ENCODE measurements at places on chromosomes 11 and 22.

- DNase-seq: no peak
Observed at GRCh38 chr11:120350637-120351036, 14.4 kb downstream of the ARHGEF12 start.

- no peak for DNase-seq
Observed at GRCh38 chr11:48036011-48036410, 55.7 kb downstream of the PTPRJ start.

- DNase-seq: no peak
Observed at GRCh38 chr22:27128461-27129085, 471.2 kb downstream of the MIAT start.

GRCh38 chr11:102205805-102206204, 95.6 kb downstream of the YAP1 start:
- DNase-seq: no peak

- no peak for DNase-seq
Observed at GRCh38 chr11:7775689-7776088, 21.1 kb downstream of the OR5P2 start.

DNA sequence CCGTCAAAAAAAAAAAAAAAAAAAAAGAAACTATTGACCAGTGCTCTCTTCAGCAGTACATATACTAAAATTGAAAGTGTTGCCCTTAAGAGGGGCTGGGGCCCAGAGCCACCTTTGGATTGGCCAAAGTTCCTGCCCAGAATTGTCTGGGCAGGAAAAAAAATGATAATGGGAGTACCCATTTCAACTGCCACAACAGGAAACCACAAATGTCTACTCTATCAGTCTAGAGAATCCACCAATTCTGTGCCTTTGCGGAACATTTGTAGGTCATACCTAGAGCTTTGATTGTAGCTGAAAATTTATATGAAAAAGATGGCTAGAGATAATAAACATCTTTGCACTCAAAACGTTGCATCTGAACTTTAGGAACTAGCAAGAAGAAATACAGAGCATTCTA, 69.4 kb downstream of the FAM76B start:
- no peak for DNase-seq

GRCh38 chr22:48897645-48898370, 929.9 kb downstream of the BRD1 start:
- DNase-seq: no peak

DNA sequence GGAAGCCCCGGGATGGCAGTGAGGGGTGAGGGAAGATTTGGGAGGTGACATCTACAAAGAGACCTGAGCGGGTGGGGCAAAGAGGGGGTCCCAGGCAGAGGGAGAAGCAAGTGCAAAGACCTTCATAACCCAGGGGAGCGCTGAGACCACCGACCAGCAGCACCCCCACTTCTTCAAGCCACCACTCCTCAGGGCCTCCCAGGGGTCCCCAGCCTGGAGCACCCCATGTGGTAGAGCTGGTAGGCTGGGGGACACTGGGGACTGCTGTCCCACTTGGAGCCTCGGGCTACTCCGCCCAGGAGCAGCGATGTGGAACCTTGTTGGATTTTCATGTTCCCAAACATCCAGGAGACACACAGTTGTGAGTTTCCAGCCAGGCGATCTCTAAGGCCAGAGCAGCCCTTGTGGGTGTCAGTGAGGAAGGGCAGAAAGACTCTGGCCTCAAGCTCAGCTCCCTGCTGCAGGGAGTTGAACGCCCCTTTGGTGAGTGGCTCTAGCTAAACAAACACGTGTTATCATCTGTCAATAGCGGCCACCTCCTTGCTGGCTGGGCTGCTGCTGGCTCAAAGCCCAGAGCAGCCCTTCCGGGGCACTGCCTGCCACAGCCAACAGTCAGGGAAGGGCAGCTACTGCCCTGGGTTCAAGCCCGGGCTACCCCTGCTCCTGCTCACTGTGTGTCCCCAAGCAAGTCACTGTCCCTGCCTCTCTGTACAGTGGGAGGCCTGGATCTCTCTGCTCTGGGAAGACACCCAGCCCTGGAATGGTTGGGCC, 25.7 kb upstream of the CHKA start:
- DNase-seq: peak; percentile 29

- DNase-seq: no peak
Observed at GRCh38 chr11:134045799-134046635, 22.9 kb upstream of the JAM3 start.

GRCh38 chr22:30868663-30869385, 99.8 kb downstream of the MORC2 start:
- DNase-seq: no peak

DNA sequence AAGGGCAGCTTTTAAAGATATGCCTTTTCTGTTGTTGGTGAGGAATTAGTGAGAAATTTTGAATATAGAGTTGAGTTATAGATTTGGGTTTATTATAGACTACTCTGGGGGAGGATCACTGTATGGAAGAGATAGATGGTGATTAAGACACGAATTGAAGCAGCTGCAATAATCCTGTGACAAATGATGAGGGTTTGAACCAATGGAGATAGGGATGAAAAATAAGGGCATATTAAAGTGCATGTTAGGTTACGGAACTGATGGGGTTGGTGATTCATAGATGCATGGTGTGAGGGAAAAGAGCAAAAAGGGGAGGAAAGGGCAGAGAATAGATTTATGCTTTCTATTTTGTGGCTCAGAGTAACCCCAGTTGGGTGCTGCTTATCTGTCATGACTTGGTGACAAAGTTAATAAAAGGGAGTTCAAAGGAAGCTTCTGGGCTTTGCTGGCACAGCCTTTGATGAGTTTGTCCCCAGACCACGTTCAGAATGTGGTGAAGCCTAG, 11.8 kb downstream of the C11orf87 start:
- no peak for DNase-seq

DNA sequence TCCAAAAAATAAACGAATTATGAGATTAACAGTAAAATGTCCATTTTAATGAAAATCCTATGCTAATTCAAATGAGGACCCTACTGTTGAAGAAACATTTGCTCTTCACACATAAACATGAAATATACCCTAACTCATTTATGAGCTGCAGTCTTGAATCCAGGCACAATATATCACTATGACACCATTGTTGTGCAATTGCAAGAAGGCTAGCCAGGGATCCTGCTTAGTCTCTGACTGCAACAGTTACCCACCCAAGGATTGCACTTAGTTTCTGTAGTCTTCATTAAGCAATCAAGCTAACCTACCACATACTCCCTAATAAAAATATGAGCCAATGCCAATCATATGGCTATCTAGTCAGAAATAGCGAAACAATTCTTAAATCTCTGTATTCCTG, 981.0 kb upstream of the FAT3 start:
- DNase-seq: no peak

DNA sequence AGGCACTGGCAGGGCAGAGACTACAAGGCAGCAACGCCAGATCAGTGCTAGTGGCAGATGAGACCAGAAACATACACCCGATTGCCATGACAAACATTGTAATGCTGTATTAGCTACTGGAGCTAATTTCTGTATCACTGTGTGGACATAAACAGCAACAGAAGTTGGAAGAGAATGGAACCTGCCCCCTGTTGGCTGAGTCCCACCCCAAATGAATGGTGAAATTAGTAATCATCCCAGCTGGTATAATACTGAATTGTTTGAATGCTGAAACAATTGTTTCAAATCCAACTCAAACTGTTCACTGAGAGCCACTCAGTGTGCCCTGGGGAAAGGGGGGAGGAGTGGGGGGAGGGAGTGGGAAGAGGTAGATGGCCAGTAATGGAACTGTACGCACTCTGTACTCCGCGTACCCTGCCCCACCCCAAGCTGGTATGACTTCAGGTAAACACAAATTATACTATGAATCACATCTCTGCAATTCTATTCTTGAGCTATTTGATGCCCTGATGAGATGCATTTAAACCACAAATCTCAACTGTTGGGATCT, 11.2 kb upstream of the BIRC3 start:
- no peak for DNase-seq

DNA sequence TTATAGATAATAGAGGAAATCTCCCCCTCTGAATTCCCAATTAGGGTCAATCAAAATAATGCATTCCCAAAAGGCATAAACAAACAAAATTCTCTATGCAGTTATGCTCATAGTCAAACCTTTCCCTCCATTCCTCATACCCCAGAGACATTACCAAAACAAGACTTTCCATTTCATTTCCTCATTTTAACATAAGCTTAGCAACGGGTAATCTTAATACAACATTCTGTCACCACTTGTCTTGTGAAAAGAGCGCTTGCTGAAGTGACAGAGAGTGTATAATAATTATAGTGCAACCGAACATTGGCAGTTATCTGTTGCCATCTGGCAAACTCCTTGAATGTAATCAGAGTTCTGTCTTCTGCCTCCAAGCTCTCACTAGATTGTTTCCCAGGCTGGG, 1.2 kb upstream of the SLN start:
- DNase-seq: no peak

GRCh38 chr22:34776817-34777216, 289.1 kb upstream of the ISX start:
- DNase-seq: no peak

DNA sequence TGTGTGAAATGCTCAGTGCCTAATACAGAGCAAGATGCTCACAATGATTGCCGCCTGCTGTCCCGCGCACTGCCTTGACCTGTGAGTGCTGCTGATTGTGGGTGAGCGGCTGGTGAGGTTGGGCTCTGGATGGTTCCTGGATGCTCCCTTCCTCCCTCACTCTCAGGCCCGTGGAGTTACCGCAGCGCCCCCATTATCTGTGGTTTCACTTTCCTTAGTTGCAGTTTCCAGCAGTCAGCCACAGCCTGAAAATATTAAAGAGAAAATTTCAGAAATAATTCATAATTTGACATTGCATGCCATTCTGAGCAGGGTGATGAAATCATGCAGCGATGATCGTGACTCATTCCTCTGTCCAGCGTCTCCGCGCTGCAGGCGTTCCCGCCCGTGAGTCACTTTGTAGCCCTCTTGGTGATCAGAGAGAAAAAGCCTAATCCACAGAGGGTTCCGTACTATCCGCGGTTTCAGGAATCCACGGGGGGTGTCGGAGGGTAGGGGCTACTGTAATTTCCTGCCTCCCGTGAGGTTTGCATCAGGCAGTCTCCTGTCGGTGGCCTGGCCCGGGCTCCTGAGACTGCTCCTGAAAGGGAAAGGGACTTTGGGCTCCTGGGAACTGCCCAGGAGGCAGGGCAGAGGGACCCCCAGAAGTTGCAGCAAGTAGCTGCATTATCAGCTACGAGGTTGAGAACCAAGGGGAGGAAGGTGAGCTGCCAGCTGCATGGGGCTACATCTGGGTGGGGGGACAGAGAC, 10.6 kb downstream of the RPL3 start:
- no peak for DNase-seq

- no peak for DNase-seq
Observed at GRCh38 chr11:11977206-11977938, 31.1 kb downstream of the DKK3 start.

DNA sequence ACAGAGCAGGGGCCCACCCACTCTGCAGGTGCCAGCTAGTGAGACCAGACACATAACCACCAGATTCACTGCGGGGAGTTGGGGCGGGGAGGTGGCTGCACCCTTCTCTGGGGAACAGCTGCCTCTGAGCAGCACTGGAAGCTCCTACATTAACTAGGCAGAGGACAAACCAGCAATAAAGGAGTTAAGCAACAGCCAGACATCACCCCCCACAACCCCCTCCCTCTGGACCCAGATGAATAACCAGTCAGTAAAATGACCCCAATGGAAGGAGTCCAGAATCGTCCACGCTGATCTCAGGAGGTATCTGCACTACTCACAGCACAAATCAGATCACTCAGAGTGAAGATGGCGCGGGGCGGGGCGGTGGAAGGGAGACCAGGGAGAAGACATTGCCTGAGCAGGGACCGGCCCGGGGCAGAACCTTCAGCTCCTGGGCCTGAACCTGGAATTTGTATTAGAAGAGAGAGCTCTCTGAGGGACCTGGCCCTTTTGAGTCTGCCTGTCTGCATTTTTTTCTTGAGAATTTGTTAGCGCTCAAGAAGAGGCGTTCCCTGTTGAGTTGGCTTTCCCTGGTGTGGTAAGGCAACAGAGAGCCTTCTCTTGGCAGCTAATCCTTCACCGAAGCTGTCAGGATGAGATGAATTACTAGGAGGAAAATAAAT, 125.5 kb upstream of the NCAM1 start:
- DNase-seq: no peak

DNA sequence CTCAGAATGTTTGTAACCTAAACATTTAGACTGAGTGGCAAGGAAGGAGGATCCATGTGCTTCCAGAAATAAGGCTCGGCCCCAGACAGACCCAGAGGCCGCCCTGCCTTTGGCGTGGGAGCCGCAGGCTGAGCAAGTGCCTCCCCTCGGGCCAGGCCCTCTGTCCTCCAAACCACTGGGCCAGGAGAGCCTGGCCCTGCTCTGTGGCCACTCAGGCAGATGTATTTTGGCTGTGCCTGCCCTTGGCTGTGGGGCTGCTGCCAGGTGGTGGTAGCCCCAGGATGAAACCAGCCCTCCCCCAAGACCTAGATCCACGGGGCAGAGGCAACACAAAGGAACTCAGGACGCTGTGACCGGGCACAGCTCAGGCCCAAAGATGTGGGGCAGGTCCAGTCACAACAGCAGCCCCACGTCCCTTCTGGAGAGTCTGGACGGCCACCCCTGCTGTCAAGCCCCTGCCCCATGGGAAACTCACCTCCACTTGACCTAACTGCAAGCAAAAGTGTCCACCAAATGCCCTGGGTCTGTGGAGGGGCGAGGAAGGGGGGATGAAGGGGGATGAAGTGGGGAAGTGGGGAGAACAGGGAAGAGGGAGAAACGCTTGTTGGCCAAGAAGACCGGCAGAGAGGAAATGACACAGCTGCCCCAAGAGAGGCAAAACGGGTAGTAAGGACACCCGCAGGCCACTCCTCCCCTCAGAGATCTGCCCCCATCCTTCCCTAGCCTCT, 24.0 kb downstream of the PISD start:
- no peak for DNase-seq

GRCh38 chr11:64318766-64319761, 1.1 kb downstream of the PRDX5 start:
- peak; percentile 42 for DNase-seq

- DNase-seq: no peak
Observed at GRCh38 chr11:76280151-76280881, 74.0 kb upstream of the WNT11 start.

DNA sequence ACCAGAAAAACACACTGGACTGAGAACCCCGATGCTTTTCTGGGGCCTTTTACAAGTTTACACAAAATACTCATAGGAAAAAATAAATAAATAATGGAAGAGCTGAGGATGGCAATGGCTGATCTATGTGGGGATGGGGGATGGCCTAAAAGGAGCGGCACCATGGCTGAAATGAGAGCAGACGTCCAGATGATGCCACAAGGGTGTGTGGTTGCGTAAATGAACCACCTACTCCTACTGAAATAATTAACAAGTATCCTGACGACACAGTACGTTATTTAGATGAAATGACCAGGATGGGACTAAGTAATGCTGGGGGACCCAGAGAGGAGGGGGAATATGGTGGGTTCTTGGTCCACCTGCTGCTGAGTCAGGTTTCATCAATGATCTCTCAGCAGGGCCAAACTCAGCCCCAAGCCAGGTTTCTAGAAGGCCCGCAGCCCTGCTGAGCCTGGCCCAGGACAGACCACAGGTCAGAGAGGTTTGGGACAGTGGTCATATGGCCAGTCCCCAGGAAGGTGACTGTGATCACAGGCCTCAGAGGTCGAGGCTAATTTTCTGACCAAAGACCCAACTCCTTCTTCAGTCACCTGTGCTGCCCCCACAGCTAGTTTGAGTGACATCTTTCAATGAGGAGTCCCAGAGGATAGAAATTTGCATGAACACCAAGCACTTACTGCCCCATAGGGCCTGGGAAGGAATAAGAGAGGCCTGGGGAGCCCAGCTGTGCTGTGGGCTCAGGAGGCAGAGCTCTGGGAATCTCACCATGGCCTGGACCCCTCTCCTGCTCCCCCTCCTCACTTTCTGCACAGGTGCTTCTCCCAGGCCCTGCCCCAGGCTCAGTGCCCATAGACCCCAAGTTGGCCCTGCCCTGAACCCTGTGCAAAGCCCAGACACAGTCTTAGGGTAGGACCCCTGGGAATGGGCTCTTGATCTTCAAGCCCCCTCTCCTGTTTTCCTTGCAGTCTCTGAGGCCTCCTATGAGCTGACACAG, 76.3 kb upstream of the IGLL5 start:
- no peak for DNase-seq
